Pancreas (tissue), 10 donors: ENCODE measurements at places on chromosomes 12 and 14. TPM values are rescaled to one million over a fixed set of nuclear protein-coding genes. Genes with fewer than 3 reads are reported as not detected.

Gene AKAP3
- polyA plus RNA-seq = 0.87 TPM

DNA sequence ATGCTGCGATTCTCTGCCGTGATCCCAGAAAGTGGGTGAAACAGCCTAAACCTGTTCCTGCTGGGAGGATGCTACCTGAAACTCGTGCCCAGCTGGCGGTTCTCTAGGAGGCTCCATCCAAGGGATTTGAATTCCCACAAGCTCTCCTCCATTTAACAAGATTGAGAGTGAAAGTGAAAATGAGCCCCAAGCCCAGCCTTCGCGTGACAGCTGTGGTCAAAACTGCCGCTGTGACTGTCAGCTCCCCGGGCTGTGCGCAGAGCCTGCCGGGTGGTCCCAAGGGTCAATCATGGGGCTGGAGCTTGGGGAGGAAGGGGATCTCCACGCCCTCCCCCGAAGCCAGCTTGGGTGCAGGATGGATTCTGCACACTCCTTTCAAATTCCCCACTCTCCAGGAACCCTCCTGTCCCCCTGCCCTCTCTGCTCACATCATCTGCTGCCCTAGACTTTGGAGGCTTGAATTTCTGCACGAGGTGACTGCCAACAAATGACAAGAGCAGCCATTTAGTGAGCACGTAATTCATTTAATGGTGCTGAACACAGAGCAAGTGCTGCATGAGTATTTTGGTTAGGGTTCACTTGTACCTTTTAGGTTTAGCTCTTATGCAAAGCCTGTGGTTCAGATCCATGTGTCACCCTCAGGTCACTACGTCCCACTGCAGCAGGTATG is 5.3 kb downstream of the ASB2 start:
- H3K4me1 ChIP-seq = no peaks in the 10 kb centered on the region
- no peak for DNase-seq
- H3K27me3 ChIP-seq = no peaks in the 10 kb centered on the region
- H3K4me3 ChIP-seq = peak overlapping the region; percentile 22

DNA sequence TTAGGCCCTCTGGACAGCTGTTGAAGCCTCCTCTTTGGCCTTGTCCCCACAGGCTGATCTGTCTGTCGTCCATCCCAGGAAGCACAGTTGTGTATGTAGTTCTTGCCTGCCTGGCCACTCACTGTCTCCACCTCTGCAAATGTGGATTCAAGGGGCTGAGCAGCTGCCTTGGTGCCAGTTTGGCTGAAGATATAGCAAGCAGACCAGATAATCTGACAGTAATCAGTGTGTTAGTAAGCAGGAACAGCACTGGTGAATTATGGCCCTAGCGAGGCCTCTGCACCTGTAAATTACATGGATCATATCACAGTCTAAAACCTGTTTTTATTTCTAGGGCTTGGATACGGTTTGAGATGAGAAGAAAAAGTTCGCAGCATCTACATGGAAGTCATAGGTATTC is 282.5 kb upstream of the NOS1 start:
- no peak overlapping the region for H3K27ac ChIP-seq
- no peaks in the 10 kb centered on the region for H3K27me3 ChIP-seq
- no peaks in the 10 kb centered on the region for H3K4me1 ChIP-seq
- no peaks in the 10 kb centered on the region for H3K36me3 ChIP-seq
- DNase-seq = no peak
- H3K4me3 ChIP-seq = no peak overlapping the region

- peaks cover 7% of the 10 kb centered on the region for H3K27me3 ChIP-seq
- no peaks in the 10 kb centered on the region for H3K36me3 ChIP-seq
- no peak overlapping the region for H3K27ac ChIP-seq
Observed at GRCh38 chr14:57884175-57884574, 18.3 kb upstream of the SLC35F4 start.

- H3K27ac ChIP-seq = no peak overlapping the region
- no peak for DNase-seq
- no peaks in the 10 kb centered on the region for H3K27me3 ChIP-seq
- H3K4me1 ChIP-seq = no peaks in the 10 kb centered on the region
Observed at GRCh38 chr12:9348906-9349518, 140.8 kb upstream of the PZP start.

DNA sequence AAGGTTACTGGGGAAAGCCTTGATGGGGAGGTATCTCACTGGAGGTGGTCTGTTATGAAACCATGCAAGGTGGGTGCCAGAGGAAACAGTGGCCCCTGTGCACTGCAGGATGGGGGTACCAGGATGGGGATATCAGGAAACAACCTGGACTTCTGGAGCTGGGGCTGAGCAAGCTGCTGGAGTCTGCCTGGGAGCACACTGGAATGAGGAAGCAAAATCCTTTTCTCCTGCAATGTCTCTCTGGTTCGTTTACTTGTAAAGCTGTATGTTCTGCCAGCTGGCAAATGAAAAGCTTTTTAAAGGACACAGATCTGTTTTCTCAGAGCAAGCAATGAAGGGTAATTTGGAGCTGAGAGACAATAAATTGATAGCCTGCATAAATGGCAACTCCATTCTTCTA is 23.2 kb upstream of the SERPINA1 start:
- no peaks in the 10 kb centered on the region for H3K27me3 ChIP-seq
- H3K4me3 ChIP-seq = no peak overlapping the region
- H3K36me3 ChIP-seq = no peaks in the 10 kb centered on the region
- no peak for DNase-seq
- H3K4me1 ChIP-seq = no peaks in the 10 kb centered on the region

Gene MMP14
- 18.7 TPM for polyA plus RNA-seq

- no peak overlapping the region for H3K4me3 ChIP-seq
- no peak overlapping the region for H3K27ac ChIP-seq
- H3K36me3 ChIP-seq = no peaks in the 10 kb centered on the region
- no peak for DNase-seq
Observed at GRCh38 chr12:65152596-65152995, 16.8 kb upstream of the LEMD3 start.

Gene KRT2
- polyA plus RNA-seq = not detected

DNA sequence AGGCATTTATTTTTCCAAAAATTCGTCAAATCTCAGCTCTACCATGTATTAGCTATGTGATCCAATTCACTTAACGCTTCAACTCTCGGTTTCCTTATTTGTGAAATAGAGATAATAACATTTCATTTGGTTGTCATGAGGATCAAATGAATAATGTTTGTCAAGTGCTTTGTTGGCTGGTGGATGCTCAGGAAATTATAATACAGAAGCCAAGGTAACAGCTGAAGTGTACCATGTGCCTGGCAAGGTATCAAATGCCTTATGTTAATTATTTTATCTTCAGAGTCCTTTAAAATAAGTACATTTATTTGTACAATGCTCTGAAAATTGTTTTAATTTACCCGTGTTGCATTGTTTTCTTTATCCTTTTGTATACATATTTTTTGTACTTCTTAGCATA is 6.1 kb upstream of the PRKCH start:
- H3K4me3 ChIP-seq = no peak overlapping the region
- H3K4me1 ChIP-seq = no peaks in the 10 kb centered on the region
- H3K27ac ChIP-seq = no peak overlapping the region
- no peaks in the 10 kb centered on the region for H3K36me3 ChIP-seq
- DNase-seq = no peak

- no peak for DNase-seq
- no peaks in the 10 kb centered on the region for H3K36me3 ChIP-seq
- H3K27me3 ChIP-seq = no peaks in the 10 kb centered on the region
- no peak overlapping the region for H3K4me3 ChIP-seq
Observed at GRCh38 chr14:50998612-50999011, 54.3 kb upstream of the PYGL start.

Gene LRP1-AS
- polyA plus RNA-seq = not detected

Gene ZBTB42
- 4.1 TPM for polyA plus RNA-seq

- no peaks in the 10 kb centered on the region for H3K4me1 ChIP-seq
- H3K27me3 ChIP-seq = no peaks in the 10 kb centered on the region
- H3K27ac ChIP-seq = no peak overlapping the region
- no peak for DNase-seq
- no peaks in the 10 kb centered on the region for H3K36me3 ChIP-seq
Observed at GRCh38 chr12:90990611-90991010, 14.2 kb downstream of the EPYC start.

Gene OR4E2
- polyA plus RNA-seq = not detected

- no peak overlapping the region for H3K4me3 ChIP-seq
- H3K36me3 ChIP-seq = no peaks in the 10 kb centered on the region
- H3K27me3 ChIP-seq = no peaks in the 10 kb centered on the region
- H3K4me1 ChIP-seq = no peaks in the 10 kb centered on the region
Observed at GRCh38 chr14:95043732-95044462, 113.4 kb downstream of the DICER1 start.

DNA sequence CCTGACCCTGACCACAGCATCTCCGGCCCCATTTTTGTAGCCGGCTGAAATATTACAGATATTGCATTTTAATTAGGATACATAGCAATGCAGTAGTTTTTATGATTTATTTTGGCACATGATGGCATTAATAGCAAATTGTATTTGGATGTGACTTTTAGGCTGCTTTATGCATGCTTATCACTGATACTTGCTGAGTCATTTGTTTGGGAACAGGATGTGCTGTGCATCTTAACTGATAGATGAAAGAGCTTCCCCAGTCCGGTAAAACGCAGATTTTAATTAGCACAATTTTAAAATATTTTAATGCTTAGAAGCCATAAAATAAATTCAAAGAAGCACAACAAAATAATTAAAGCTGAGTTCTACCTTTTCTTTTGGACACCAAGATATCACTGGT is 90.7 kb downstream of the OTOGL start:
- H3K4me1 ChIP-seq = no peaks in the 10 kb centered on the region
- H3K27ac ChIP-seq = no peak overlapping the region
- DNase-seq = no peak
- H3K4me3 ChIP-seq = no peak overlapping the region

Gene CCDC196
- not detected for polyA plus RNA-seq

DNA sequence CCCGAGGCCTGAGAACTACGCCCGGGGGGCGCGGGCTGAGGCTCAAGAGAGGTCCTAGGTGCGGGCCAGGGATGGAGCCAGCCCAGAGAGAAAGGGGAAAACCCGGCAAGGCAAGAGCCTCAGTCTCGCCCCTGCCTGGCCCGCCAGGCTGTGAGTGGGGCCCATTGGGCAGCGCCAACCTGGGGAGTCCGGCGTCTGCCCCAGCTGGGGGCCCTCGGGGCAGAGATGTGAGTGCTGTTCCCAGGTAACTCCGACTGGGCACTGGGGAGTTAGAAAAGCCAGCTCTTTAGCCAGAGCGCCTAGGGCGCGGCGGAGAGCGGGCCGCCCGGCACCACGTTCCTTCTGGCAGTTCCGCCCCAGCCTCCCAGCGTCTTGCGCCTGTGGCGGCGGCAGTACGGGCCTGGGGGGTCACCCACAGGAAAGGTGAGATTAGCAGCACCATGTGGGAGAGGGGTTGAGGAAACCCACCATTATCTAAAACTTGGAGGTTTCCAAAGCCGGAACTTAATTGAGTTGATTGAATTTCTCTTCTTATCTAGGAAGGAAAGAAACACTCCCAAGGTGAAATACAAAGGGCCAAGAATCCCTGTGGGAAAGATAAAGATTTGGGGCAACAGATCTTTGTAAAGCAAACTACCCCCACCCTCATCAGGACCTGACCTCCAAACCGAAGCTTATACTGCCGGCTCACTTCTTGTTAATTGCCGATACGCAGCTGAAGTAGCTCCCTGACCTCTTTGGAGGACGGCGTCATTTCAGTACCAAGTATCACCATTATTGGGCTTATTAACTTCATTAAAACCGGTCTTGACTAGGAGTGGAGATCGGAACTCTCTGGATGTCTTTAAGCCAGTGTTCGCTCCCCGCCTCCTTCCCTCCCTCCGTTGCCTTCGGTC is 11.6 kb downstream of the OTX2 start:
- H3K4me1 ChIP-seq = peaks cover 9% of the 10 kb centered on the region
- H3K27me3 ChIP-seq = peaks cover 53% of the 10 kb centered on the region
- H3K27ac ChIP-seq = no peak overlapping the region
- no peaks in the 10 kb centered on the region for H3K36me3 ChIP-seq
- no peak for DNase-seq
- H3K4me3 ChIP-seq = no peak overlapping the region

GRCh38 chr12:53735-54730 is 12.5 kb upstream of the IQSEC3 start:
- H3K4me1 ChIP-seq = no peaks in the 10 kb centered on the region
- H3K27ac ChIP-seq = no peak overlapping the region
- no peaks in the 10 kb centered on the region for H3K36me3 ChIP-seq
- no peaks in the 10 kb centered on the region for H3K27me3 ChIP-seq
- no peak for DNase-seq

Gene SINHCAF
- 9.0 TPM for polyA plus RNA-seq

GRCh38 chr12:51751661-51752060 is 96.9 kb downstream of the FIGNL2 start:
- no peaks in the 10 kb centered on the region for H3K27me3 ChIP-seq
- H3K36me3 ChIP-seq = no peaks in the 10 kb centered on the region
- peaks cover 8% of the 10 kb centered on the region for H3K4me1 ChIP-seq
- H3K4me3 ChIP-seq = no peak overlapping the region
- H3K27ac ChIP-seq = no peak overlapping the region

GRCh38 chr12:99948370-99948769 is 36.4 kb downstream of the ANKS1B start:
- H3K36me3 ChIP-seq = no peaks in the 10 kb centered on the region
- no peak for DNase-seq
- H3K27me3 ChIP-seq = no peaks in the 10 kb centered on the region
- H3K4me1 ChIP-seq = no peaks in the 10 kb centered on the region
- no peak overlapping the region for H3K27ac ChIP-seq
- H3K4me3 ChIP-seq = no peak overlapping the region

GRCh38 chr12:132602572-132603239 is 7.7 kb downstream of the LRCOL1 start:
- peaks cover 6% of the 10 kb centered on the region for H3K27me3 ChIP-seq
- H3K36me3 ChIP-seq = no peaks in the 10 kb centered on the region
- no peak for DNase-seq
- peaks cover 7% of the 10 kb centered on the region for H3K4me1 ChIP-seq
- no peak overlapping the region for H3K4me3 ChIP-seq
- no peak overlapping the region for H3K27ac ChIP-seq

Gene CFAP251
- polyA plus RNA-seq = 5.9 TPM

GRCh38 chr14:94129758-94130414 is 482 bp upstream of the IFI27L2 start:
- no peaks in the 10 kb centered on the region for H3K36me3 ChIP-seq
- H3K4me1 ChIP-seq = no peaks in the 10 kb centered on the region
- H3K4me3 ChIP-seq = no peak overlapping the region
- no peak for DNase-seq

Gene EFS
- 3.0 TPM for polyA plus RNA-seq

- DNase-seq = no peak
- H3K36me3 ChIP-seq = no peaks in the 10 kb centered on the region
- H3K4me1 ChIP-seq = peaks cover 13% of the 10 kb centered on the region
- H3K4me3 ChIP-seq = no peak overlapping the region
- no peaks in the 10 kb centered on the region for H3K27me3 ChIP-seq
- no peak overlapping the region for H3K27ac ChIP-seq
Observed at GRCh38 chr14:24058951-24059475, 7.2 kb downstream of the CARMIL3 start.

DNA sequence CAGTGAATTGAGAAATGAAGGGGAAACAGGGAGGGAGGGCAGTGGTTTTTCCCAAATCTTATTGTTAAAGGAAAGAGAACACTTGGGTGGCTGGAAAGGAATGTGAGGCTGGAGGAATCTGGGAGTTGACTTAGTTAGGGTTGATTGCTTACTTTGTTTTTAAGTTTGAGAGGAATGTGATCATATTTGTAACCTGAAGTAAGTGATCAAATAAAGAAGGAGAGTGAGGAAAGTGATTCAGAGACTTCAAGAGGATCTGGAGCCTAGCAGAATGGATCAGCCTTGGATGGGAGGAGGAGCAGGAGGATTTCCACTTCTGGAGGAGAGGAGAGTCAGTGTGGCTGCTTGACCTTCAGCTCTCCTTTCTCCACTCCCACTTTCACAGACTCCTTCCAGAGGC is 6.0 kb upstream of the LRP6 start:
- no peaks in the 10 kb centered on the region for H3K27me3 ChIP-seq
- no peak overlapping the region for H3K27ac ChIP-seq
- no peaks in the 10 kb centered on the region for H3K36me3 ChIP-seq

Gene P2RX2
- 12.0 TPM for polyA plus RNA-seq

Gene IL23A
- polyA plus RNA-seq = 1.3 TPM

Gene MSI1
- 3.0 TPM for polyA plus RNA-seq
